Activated naive CD8-positive, alpha-beta T cell treated with anti-CD3 and anti-CD28 coated beads for 36 hours (primary cell): ENCODE measurements at places on chromosomes 5 and 9. TPM values are rescaled to one million over a fixed set of nuclear protein-coding genes. Genes with fewer than 3 reads are reported as not detected.

Gene SLC22A4
- total RNA-seq: 1.3 TPM

GRCh38 chr5:87268126-87268969 lies 665 bp downstream of the RASA1 start:
- DNase-seq: peak; percentile 80

- DNase-seq: no peak
Observed at GRCh38 chr5:59348189-59348588, 545.3 kb downstream of the PDE4D start.

- DNase-seq: no peak
Observed at GRCh38 chr9:79641070-79641469, 69.3 kb downstream of the TLE4 start.

Gene CCDC180
- 0.54 TPM for total RNA-seq

GRCh38 chr9:103731541-103731940 lies 362.6 kb upstream of the SMC2 start:
- DNase-seq: no peak

DNA sequence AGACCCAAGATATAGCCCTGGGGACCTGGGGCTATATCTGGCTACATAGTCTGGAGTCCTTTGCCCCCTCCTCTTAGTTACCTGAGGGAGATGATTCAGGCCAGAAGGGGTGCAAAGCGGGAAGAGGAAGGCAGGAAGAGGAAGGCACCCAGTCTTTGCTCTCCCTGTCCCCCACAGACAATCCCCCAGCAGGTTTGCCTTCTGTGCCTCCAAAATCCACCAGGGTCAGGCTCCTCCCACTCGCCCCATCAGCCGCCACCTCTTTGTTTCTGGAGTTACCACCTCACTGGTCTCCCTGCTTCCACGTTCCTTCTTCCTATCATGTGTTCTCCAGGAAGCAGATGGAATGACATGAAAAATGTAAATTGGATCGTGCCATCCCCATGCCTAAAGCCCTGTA lies 31.2 kb upstream of the FABP6 start:
- DNase-seq: no peak

DNA sequence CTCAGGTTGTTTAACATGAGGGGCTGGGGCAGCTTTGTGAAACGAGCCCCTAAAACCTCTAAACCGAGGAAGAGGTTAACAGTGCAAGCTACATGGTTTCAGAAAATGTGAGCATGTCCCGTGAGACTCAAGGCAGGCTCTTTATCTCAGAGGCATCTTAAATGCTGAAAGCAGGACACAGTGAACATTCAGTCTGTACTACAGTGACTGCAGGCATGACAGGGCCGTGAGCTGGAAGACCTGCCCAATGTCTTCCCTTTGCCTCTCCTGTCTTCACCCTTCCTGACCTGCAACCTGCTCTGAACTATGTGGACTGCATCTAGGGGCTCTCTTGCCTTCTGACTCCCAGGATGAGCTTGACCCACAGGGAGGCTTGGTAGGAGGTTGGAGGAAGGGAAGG lies 58.3 kb downstream of the PRLR start:
- DNase-seq: no peak

- no peak for DNase-seq
Observed at GRCh38 chr9:122113574-122113973, 20.5 kb upstream of the TTLL11 start.

DNA sequence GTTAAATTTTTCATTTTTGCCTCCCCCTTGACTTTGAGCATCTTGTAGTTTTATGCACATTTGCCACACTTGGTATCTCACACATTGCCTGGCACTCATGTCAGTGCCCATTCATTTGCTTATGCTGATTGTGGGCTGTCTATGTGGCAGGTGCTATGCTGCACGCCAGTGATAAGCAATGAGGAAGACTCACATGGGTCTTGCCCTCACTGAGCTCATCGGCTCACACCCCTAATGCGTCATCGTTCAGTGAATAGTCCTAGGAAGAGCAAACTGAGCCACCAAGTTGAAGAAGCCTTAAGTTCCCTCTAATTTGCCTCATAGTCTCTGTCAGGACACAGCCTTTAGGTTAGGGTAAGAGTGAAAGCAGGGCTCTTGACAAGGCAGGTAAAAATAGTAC lies 209.4 kb upstream of the IL12B start:
- no peak for DNase-seq

- DNase-seq: no peak
Observed at GRCh38 chr5:151581812-151582583, 9.1 kb downstream of the FAT2 start.
